CD4-positive, alpha-beta T cell (primary cell): ENCODE measurements at places on chromosomes 12 and 14.

DNA sequence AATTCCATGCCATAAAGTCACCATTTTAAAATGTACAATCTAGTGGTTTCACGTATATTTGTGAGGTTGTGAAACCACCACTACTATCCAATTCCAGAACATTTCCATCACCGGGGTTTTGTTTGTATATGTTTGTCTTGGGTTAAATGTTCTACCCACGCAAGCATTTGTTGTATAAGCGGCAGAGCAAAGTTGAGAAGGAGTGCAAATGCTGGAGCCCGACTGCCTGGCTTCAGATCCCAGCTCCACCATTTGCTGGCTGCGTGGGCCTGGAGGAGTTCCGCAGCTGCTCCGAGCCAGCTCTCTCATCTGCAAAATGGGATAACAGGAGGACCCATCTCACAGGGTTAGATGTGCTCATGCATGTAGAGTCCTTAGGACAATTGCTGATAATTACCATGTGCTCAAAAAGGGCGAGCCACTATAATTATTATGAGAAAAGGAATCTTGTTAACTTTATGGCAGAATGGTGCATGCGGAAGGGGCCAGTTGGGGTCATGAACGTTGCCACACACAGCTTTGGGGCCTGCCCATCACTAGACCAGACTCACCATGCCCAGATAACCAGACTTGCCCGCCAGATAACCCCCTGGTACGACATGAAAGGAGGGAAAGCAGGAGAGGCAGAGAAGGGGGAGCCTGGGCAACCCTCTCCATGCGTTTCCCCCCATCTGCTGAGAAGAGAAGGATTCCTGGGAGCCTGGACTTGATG, 6.4 kb downstream of the ACTN1 start:
- no peaks in the 10 kb centered on the region for H3K27me3 ChIP-seq
- no peak for DNase-seq
- H3K4me1 ChIP-seq: peaks cover 92% of the 10 kb centered on the region
- no peak overlapping the region for H3K27ac ChIP-seq

- no peak overlapping the region for H3K4me3 ChIP-seq
- H3K36me3 ChIP-seq: no peaks in the 10 kb centered on the region
- no peak overlapping the region for H3K27ac ChIP-seq
- peaks cover 4% of the 10 kb centered on the region for H3K4me1 ChIP-seq
- H3K27me3 ChIP-seq: peaks cover 10% of the 10 kb centered on the region
Measured at GRCh38 chr12:128970110-128970509, 116.8 kb downstream of the GLT1D1 start.

DNA sequence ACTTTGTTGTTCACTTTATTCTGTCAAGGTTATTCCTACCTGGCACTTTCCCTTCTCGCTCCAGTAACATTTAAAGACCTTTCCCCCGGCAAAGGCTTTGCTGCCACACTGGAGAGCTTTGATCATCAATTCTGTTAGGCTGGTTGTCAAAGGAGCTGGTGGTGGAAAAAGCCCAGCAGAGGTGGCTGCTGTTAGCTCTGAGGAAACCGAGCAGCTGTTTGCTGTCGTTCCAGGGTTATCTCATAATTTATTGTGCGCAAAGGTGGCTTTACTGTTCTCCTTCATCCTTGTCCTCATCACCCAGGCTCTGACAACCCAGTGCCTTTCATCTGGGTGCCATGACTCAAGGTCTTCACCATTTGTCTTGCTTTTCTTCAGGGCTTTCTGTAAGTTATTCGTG, 38.2 kb upstream of the CRADD start:
- H3K4me1 ChIP-seq: no peaks in the 10 kb centered on the region
- H3K36me3 ChIP-seq: no peaks in the 10 kb centered on the region
- no peak overlapping the region for H3K27ac ChIP-seq

GRCh38 chr12:110528277-110528839, 26.2 kb downstream of the RAD9B start:
- H3K27ac ChIP-seq: no peak overlapping the region
- DNase-seq: no peak
- H3K4me3 ChIP-seq: no peak overlapping the region
- H3K4me1 ChIP-seq: no peaks in the 10 kb centered on the region
- H3K27me3 ChIP-seq: no peaks in the 10 kb centered on the region
- H3K36me3 ChIP-seq: peaks cover 22% of the 10 kb centered on the region

DNA sequence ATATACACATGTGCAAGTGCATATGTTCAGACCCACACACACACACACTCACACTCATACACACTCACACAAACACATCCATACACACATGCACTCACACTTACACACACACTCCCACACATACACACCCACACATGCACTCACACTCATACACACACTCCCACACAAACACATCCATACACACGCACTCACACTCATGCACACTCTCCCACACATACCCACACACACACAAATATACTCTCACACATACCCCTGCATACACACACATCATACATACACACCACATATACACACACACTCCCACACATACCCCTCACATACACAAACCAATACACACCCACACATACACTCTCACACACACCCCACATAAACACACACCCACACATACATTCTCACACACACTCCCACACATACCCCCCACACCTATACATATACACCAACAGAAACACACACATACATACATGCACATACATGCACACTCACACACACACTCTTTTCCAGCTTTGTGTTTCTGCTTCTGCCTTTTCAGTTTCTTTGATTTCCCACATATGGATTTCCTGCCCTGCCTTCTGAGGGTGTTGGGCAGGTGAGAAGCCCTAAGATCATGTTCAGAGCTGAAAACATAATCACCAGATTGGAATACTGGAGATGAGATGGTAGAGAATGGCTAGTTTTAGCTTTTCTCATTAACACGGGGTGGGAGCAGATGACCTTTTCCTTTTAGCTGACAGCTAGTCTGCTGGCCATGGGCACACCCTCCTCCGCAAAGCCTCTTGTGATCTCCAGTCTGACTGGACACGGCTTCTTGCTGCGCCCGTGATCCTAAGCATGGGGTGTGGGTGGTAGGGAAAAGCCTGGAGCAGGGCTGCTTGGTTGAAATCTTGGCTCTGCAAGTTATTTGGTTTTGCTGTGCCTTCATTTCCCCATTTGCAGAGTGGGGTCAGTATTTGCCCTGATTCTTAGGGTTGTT, 214.0 kb downstream of the CHST11 start:
- peak overlapping the region; percentile 4 for H3K4me3 ChIP-seq
- no peak overlapping the region for H3K27ac ChIP-seq
- H3K4me1 ChIP-seq: peaks cover 47% of the 10 kb centered on the region
- H3K27me3 ChIP-seq: no peaks in the 10 kb centered on the region
- peaks cover 7% of the 10 kb centered on the region for H3K36me3 ChIP-seq
- peak; percentile 17 for DNase-seq

GRCh38 chr14:68476212-68477109, 316.4 kb downstream of the ZFP36L1 start:
- H3K36me3 ChIP-seq: no peaks in the 10 kb centered on the region
- H3K4me3 ChIP-seq: no peak overlapping the region
- peaks cover 7% of the 10 kb centered on the region for H3K4me1 ChIP-seq
- H3K27me3 ChIP-seq: no peaks in the 10 kb centered on the region
- DNase-seq: no peak

GRCh38 chr14:61607570-61608244, 87.6 kb upstream of the HIF1A start:
- H3K27ac ChIP-seq: no peak overlapping the region
- no peak overlapping the region for H3K4me3 ChIP-seq
- DNase-seq: no peak
- no peaks in the 10 kb centered on the region for H3K27me3 ChIP-seq
